ENCODE measurements at places on chromosomes 6 and 20.

- no peak for DNase-seq
Measured at GRCh38 chr20:2930538-2930937, 57.3 kb downstream of the PTPRA start.

- no peak for DNase-seq
Measured at GRCh38 chr6:140046016-140046632, 671.7 kb upstream of the CITED2 start.

GRCh38 chr20:34941226-34941625 lies 14.4 kb downstream of the GSS start:
- DNase-seq, result no peak

GRCh38 chr20:5608442-5609161 lies 141.6 kb upstream of the SHLD1 start:
- no peak for DNase-seq

DNA sequence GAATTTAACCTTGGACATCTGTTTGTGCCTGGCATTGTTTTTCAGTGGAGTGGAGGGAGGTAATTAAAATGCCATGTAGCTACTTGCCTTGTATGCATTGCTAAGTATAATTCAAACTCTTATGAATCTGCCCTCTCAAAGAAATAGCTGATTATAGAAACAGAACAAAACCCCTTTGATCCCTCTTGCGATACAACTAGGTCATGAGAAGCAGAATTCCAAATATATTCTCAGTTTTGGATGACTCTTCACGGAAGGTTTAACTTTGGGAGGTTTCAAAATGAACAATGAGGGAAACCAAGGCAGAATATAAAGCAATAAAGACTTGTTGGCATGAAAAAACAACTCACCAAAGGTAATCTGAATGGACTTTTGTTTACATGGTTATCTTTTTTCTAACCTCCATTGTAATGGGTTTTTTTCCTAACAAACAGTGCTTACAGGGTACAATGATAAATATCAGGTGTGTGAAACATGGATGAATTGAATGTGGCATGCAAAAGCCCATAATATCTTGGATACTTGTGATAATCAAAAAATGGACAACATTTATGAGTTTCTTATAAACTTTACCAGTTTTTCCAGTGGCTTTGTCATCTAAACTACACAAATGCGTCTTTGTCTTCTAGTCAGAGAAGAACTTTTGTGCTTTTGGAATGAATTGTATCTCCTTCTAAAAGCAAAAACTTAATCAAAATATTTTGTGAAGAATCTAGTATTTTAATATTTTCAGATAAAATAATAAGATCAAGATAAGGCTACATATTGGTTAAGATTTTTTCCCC lies 15.7 kb upstream of the HEY2 start:
- DNase-seq, result no peak

DNA sequence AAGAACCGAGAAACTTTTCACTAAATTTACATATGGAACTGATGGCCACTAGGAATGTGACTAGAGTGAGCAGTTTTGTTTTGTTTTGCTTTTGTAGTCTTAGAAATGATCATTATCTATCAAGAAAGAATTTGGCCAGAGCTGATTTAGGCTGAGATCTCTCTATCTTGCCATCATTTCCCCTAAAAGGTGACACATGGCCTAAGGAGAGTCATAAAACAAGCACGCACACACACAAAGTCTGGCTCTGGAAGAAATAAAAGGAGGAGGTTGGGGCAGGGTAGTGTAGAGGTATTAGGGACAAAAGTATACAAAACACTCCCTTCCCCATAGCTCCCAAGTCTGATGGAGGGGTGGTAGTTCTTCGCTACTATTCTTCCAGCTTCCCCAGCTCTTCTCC lies 56.4 kb downstream of the RIPOR2 start:
- DNase-seq, result no peak

GRCh38 chr20:6700563-6701329 lies 66.7 kb upstream of the BMP2 start:
- DNase-seq, result no peak

- no peak for DNase-seq
Measured at GRCh38 chr20:31923388-31924331, 28.2 kb downstream of the PDRG1 start.

- DNase-seq, result peak; percentile 26
Measured at GRCh38 chr6:3259491-3259958, 778 bp downstream of the PSMG4 start.

DNA sequence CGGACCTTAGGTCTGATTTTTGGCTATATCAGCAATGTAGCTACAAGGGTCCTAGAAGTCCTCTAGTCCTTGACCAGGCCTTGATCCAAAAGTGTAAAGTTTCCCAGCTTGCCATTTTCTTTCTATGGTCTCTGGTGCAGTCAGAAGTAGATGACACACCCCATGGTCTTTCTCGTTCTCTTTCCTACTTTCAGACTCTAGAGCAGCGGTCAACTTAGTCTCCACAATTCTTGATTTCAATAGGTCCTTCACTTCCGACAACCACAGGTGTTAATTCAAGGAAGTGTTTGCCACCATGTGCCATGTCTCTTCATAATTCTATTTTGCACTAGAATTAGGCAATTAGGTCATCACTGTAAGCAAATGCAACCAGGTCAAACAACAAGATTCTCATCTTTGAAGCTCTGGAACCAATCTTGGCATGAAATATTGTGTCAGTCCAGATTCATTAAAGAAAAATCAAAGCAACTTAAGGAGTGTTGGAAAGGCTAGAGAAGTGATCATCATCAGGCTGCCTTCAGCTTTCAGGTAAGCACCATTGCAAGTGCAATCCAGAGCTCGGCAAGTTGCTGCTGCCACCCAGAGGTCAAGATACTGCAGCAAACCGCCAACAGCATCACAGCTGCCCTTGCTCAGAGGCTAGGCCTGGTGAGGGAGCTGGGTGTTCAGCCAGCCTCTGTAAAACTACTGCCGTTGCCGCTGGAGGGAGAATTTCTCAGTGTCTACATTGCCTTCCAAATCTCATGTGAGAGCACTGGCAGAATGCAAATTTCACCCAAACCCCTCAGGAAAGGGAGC lies 5.6 kb upstream of the SYNE1 start:
- no peak for DNase-seq

GRCh38 chr6:41730531-41731436 lies 4.6 kb downstream of the TFEB start:
- no peak for DNase-seq

- no peak for DNase-seq
Measured at GRCh38 chr20:50721881-50722281, 9.5 kb upstream of the PARD6B start.

DNA sequence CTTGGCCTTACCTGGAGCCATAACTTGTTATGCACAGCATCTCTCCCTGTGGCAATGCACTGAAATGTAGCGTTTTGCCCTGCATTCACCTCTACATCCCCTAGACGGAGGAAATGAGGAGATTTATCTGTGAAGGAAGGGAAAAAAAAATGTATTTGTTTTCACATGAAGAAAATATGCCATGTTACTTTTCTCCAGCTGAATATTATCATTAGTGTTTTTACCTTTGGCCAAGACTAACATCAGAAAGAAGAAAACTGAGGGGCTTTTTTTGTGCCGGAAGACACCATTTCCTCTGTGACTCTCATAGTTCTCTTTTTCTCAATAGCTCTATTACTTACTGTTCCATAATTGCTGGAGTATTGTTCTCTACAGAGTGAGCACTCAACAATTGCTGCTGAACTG lies 280.4 kb downstream of the PTPRK start:
- DNase-seq, result no peak

DNA sequence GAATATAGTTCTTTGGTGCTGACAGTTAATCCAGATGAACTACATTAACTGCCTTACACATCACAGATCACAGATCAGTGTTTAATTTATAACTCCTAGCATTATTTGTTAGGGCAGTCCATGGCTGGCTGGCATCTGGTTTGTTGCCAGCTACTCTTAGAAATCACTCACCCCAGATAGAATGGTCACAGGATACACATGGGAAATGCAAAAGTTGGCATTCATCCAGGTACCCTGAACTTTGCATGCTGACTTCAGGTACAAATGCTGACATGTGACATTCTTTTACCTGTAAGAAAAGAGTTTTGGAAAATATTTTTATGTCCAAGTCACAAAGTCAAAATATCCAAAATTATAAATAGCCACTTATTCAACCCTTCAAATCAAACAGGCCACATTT lies 20.2 kb downstream of the FBXL4 start:
- no peak for DNase-seq

- DNase-seq, result no peak
Measured at GRCh38 chr6:56550301-56550700, 92.4 kb downstream of the DST start.

- DNase-seq, result no peak
Measured at GRCh38 chr6:151847064-151847463, 39.6 kb downstream of the ESR1 start.

GRCh38 chr6:30590509-30590908 lies 19.3 kb downstream of the ABCF1 start:
- DNase-seq, result no peak

- DNase-seq, result no peak
Measured at GRCh38 chr6:30344191-30344867, 627 bp upstream of the RPP21 start.

GRCh38 chr6:111973927-111974639 lies 79.8 kb upstream of the CCN6 start:
- DNase-seq, result no peak

- no peak for DNase-seq
Measured at GRCh38 chr6:109121411-109121810, 26.1 kb downstream of the CEP57L1 start.

DNA sequence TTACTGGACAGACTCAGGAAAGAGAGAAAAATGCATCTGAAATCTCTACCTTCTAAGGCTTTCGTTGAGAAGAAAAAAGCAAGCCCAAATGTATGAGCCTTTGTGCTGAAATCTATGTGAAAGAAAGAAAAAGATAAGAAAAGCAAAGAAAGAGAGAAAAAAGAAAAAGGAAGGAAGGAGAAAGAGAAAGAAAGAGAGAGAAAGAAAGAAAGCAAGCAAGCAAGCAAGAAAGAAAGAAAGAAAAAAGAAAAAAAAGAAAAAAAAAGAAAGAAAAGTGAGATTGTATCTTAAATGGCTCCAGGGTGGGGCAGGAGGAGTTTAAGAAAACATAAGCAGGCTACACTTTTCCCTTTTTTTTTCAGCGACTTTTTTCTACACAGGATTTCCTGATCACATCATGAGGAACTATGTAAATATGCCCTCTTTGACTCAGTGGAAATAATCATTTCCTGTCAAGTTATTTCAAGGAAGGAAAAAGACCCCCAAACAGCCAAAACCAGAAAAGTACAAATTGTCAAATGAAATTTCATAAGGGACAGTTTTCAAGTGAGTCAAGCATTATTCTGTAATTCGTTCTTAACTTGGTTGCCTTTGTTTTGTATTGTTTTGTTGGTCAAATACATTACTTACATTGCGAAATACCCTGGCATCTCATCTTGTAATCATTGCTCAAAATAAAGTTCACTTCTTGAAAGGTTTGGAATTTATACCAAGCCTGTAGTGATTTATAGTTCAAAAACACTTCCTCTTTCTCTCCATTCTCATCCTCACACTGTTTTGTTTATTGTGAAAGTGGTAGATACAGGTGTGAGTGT lies 79.5 kb upstream of the RNF217 start:
- no peak for DNase-seq

- DNase-seq, result no peak
Measured at GRCh38 chr6:111175109-111175508, 87.8 kb downstream of the SLC16A10 start.
